ENCODE measurements at places on chromosomes 1 and 21.
A peak's percentile ranks its signal among the peaks of the same experiment; 100 is the strongest.

DNA sequence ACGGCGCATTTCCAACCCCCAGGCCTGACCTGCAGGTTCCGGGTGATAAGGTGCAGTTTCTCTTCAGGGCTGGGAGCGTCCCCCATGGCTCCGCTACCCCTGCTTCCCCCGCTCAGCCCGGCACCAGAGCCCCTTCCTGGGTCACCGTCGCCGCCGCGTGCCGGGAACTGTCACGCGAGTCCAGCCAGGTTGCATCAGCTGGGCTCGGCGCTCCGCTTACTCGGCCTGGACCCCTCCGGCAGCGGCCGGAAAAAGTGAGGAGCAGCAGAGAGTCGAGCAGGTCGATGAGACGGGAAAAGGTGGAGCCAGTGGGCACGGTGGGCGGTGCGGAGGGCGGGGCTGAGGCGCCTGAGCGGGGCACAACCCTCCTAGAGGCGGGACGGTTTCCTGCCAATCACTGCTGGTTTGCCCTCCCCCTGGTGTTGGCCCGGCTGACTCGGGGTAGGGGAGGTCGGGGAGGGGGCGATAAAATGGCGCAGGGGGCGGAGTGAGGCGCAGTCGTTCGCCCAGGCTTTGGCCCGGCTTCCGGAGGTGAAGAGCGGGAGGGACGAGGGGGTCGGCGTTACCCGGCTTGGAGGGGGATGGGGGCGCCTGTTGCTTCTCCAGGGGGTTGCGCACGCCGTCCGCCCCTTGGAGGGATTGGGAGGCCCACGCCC is at the start of the genes S100PBP and YARS1:
S100PBP (plus strand) TSS at position 495 of the 656 bp plus-strand sequence. CDS start 8,447 bp downstream, outside the sequence.
YARS1 (minus strand) TSS at position 200 of the 656 bp plus-strand sequence; CDS start at position 86, 114 bp downstream.
- peak; percentile 90 for DNase-seq

DNA sequence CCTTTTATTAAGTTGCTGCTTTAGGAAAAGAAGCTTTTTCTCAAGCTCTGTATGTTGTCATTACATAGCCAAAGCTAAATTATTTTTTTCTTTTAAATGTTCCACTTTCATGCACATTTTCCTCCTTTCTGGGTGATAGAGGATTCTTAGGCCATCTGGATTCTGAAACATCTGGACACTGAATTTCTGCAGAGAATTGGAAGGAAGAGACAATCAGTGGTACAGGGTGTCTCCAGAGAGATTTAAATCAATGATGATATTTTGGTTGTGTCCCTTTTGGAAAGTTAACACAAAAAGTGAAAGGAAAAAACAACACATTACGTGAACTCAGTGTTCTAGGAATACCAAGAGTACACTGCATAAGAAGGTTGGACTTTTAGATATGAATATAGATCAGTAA is 211.4 kb upstream of the PKN2 start:
- no peak for DNase-seq

GRCh38 chr1:109274533-109275476 is 8.1 kb downstream of the PSRC1 start:
- no peak for DNase-seq

GRCh38 chr1:24909388-24909898 is 20.6 kb downstream of the RUNX3 start:
- DNase-seq: no peak

GRCh38 chr1:244346972-244347618 is 104.6 kb downstream of the ADSS2 start:
- no peak for DNase-seq

Measured in GM18507 (cell line).